ENCODE measurements at places on chromosomes 7 and 10. TPM values are rescaled to one million over a fixed set of nuclear protein-coding genes. Genes with fewer than 3 reads are reported as not detected.

NEUROG3 gene
- total RNA-seq: not detected

MOGAT3 gene
- total RNA-seq: not detected

GRCh38 chr10:60338786-60339185, 50.9 kb downstream of the ANK3 start:
- DNase-seq: no peak

- no peak for DNase-seq
Measured at GRCh38 chr7:158707610-158708009, 3.0 kb upstream of the NCAPG2 start.

DNA sequence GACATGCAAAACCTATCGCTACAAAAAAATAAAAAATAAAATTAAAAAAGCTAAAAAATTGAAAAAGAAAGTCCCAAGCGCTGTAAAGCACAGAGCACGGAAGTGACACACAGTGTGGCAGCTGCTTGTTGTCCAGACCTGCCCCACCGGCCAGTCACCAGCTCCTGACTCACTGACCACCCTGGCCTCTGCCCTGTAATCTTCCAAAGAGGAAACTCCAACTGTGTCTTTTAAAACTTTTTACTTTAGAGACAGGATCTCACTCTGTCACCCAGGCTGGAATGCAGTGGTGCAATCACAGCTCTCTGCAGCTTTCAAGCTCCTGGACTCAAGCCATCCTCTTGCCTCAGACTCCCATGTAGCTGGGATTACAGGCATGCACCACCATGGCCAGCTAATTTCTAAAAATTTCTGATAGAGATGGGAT, 23.6 kb downstream of the GNA12 start:
- DNase-seq: no peak

GRCh38 chr7:133563251-133563650, 310.4 kb downstream of the EXOC4 start:
- DNase-seq: no peak
